Naive thymus-derived CD8-positive, alpha-beta T cell (primary cell): ENCODE measurements at places on chromosomes 12 and 14. TPM values are rescaled to one million over a fixed set of nuclear protein-coding genes. Genes with fewer than 3 reads are reported as not detected.

GRCh38 chr14:42624980-42625761 is 1018.5 kb downstream of the LRFN5 start:
- no peak overlapping the region for H3K27ac ChIP-seq
- DNase-seq, result no peak
- no peak overlapping the region for H3K4me3 ChIP-seq
- no peaks in the 10 kb centered on the region for H3K27me3 ChIP-seq
- no peaks in the 10 kb centered on the region for H3K4me1 ChIP-seq
- H3K36me3 ChIP-seq, result no peaks in the 10 kb centered on the region

GRCh38 chr12:131025939-131026702 is 72.4 kb downstream of the ADGRD1 start:
- peaks cover 13% of the 10 kb centered on the region for H3K27me3 ChIP-seq
- no peak for DNase-seq
- no peak overlapping the region for H3K4me3 ChIP-seq
- H3K27ac ChIP-seq, result no peak overlapping the region

DNA sequence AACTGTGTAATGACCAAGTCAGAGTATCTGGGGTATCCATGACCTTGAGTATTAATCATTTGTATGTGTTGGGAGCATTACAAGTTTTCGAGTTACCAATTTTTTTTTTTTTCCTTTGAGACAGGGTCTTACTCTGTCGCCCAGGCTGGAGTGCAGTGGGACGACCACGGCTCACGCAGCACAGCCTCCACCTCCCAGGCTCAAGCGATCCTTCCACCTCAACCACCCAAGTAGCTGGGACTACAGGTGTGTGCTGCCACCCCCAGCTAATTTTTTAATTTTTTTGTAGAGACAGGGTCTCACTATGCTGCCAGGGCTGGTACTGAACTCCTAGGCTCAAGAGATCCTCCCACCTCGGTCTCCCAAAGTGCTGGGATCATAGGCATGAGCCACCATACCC is 19.7 kb downstream of the SSH1 start:
- no peaks in the 10 kb centered on the region for H3K27me3 ChIP-seq
- H3K36me3 ChIP-seq, result peaks cover 19% of the 10 kb centered on the region

DNA sequence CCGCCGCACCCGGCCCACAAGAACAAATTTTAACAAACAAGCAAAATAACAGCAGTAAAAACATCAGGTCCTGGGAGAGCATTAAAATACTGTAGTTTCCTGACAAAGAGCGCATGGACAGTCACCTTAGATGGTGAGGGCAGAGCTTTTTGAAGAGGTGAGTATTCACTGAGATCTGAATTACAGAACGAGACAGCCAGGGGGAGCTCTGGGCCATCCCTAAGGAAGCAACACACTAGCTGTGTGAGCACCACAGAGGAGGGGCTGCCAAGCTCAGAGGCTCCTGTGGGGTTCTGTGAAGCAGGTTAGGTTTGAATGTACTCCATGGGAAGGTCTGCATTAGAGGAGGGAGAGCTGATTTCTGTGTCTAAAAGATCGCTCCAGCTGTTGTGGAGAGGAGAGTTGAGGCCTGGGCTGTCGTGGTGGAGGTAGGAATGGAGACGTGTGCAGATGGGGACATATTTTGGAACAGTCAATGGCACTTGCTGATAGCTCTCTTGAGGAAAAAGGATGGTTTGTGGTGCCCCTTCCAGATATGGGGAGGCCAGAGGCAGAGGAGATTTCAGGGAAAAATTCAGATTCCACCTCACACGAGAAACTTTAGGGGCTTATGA is 72.9 kb downstream of the TRAFD1 start:
- H3K27ac ChIP-seq, result peak overlapping the region; percentile 75
- H3K27me3 ChIP-seq, result no peaks in the 10 kb centered on the region
- peaks cover 10% of the 10 kb centered on the region for H3K36me3 ChIP-seq
- DNase-seq, result peak; percentile 35
- H3K4me3 ChIP-seq, result no peak overlapping the region

GRCh38 chr12:78790148-78790547 is 74.4 kb upstream of the SYT1 start:
- no peaks in the 10 kb centered on the region for H3K27me3 ChIP-seq
- DNase-seq, result no peak
- no peaks in the 10 kb centered on the region for H3K4me1 ChIP-seq

DNA sequence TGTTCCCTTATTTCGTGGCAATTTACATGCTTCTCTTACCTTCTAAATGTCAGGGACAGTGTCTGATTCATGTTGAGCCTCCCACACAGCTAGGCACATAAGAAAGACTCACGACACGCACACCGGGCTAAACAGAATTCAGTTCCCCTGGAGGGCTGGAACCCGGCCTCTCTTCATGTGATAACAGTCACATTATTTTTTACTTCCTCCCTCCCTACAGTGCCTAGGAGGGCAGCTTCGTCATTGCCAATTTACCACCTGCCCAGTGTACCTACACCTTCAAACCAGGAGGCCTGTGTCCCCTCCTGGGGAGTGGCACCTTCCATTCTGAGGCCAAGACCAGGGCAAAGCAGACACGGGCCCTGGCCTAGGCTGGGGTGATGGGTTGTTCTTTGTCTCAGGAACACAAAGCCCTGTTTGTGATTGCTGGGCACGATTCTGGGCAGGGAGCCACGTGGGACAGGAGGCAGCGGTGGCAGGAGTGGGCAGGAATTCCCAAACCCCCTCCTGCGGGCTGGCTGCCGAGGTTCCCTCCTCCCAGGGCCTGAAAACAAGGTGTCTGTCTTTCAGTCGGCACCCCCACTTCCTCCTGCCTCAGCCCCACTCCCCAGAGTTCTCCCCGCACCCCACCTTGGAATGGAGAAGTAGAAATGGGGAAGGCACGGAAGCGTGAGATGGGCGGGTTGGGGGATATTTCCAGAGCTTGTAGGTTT is 6.8 kb upstream of the RASAL1 start:
- DNase-seq, result no peak
- no peaks in the 10 kb centered on the region for H3K4me1 ChIP-seq
- no peak overlapping the region for H3K4me3 ChIP-seq
- no peaks in the 10 kb centered on the region for H3K36me3 ChIP-seq
- no peak overlapping the region for H3K27ac ChIP-seq
- no peaks in the 10 kb centered on the region for H3K27me3 ChIP-seq

DNA sequence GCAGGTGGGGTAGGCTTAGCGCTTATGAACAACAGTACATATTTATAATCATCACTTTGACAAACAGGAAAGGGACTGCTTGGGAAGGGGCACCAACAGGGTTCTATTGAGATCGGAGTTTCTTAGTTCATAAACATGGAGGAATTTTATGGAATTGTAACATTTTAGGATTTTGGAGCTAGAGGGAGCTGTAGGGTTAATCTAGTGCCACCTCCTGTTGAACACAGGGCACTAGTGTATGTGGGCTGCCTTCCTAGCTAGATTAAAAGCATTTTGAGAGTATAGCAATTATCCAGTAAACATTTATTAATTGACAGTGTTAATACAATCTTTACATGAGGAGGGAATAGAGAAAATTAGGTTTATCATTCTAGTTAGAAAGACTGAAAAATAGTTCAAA is 23.1 kb upstream of the TBC1D30 start:
- no peaks in the 10 kb centered on the region for H3K36me3 ChIP-seq
- H3K4me1 ChIP-seq, result no peaks in the 10 kb centered on the region
- H3K27me3 ChIP-seq, result peaks cover 18% of the 10 kb centered on the region
- no peak for DNase-seq
- no peak overlapping the region for H3K27ac ChIP-seq

GRCh38 chr12:114073076-114073475 is 107.0 kb upstream of the RBM19 start:
- no peak overlapping the region for H3K27ac ChIP-seq
- no peak for DNase-seq
- H3K4me3 ChIP-seq, result no peak overlapping the region

- no peak for DNase-seq
- no peaks in the 10 kb centered on the region for H3K27me3 ChIP-seq
- H3K36me3 ChIP-seq, result no peaks in the 10 kb centered on the region
- peaks cover 20% of the 10 kb centered on the region for H3K4me1 ChIP-seq
- no peak overlapping the region for H3K4me3 ChIP-seq
- no peak overlapping the region for H3K27ac ChIP-seq
Measured at GRCh38 chr12:51817027-51817953, 31.2 kb downstream of the FIGNL2 start.

DNA sequence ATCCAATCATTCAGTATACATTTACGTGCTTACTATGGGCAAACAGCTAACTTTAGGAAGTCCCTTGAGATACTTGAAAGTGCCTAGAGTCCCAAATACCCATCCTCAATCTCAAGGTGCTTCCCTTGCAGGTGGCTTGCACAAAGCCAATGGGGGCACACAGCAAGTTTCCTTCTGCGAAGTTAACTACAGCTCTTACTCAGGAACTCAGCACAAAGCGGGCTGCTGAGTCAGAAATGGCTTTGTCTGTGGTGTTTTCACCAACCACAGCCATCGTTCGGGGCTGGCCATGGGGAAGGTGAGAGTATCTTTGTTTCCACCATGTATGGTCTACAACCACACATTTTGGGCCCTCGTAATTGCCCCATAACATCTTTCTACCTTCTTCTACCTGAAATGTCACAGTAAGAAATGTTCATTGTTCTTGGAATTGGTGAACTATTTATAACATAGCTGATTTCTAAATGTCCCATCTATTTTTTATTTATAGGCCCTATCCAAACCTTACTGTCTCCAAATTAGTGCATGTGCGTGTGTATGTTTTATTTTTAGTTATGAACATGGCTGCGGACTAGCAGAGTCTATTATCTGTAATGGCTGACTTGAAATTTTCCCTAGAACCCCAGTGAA is 13.9 kb downstream of the MFAP5 start:
- H3K27ac ChIP-seq, result no peak overlapping the region
- no peak for DNase-seq
- no peak overlapping the region for H3K4me3 ChIP-seq

DNA sequence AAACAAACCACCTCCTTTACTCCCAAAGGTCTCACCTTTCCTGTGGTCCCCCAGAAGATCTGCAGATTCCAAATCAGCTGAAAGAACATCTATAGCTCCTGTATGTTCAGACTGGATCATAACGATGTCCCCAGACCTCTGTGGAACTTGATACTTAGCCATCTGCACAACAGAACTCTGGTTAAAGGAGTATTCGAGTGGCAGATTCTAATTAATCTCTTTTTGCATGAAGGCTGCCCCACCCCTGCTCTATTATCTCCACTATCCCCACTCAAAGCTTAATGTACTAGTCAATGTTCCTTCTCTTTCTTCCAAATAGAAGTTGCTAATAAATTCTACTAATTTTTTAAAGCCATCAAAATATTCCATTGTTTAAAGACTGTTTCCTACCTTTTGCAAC is 22.8 kb downstream of the GSTZ1 start:
- peaks cover 5% of the 10 kb centered on the region for H3K36me3 ChIP-seq
- no peak overlapping the region for H3K27ac ChIP-seq
- H3K4me1 ChIP-seq, result peaks cover 8% of the 10 kb centered on the region

GRCh38 chr14:68625366-68626090 is 167.3 kb downstream of the ZFP36L1 start:
- peaks cover 27% of the 10 kb centered on the region for H3K4me1 ChIP-seq
- H3K36me3 ChIP-seq, result no peaks in the 10 kb centered on the region
- H3K4me3 ChIP-seq, result no peak overlapping the region
- H3K27ac ChIP-seq, result no peak overlapping the region

DNA sequence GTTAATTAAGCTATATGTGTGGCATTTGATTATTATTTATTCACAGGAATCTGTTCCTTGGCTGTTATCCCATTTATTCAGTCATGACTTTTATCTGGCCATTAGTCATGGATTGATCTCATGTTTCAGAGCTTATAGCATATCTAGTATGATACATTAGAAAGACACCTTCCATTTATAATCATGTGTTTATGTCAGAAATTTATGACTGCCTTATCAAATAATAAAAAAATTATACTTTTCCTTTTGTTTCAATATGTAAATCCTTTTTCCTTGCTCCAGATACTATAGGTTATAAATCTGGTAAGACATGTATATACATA is 248.0 kb upstream of the PDE3A start:
- H3K27me3 ChIP-seq, result no peaks in the 10 kb centered on the region
- H3K4me3 ChIP-seq, result no peak overlapping the region
- DNase-seq, result no peak
- H3K4me1 ChIP-seq, result no peaks in the 10 kb centered on the region

DNA sequence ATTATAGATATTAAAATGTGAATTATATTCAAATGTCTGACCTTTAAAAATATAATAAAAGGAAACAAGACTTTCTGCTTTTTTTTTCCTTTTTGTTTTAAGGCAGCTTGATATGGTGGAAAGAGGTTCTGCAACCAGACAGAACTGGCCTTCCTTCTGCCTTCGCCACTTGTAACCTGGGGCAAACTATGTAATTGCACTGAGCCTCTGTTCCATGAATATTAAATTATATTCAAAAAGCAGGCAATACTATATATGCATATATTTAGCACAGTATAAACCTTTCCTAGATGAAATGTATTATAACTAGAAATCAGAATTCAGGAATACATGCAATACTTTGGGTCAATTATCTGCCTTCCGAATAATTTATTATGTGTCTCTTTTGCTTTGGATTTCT is 59.9 kb downstream of the ACSS3 start:
- H3K4me1 ChIP-seq, result no peaks in the 10 kb centered on the region
- DNase-seq, result no peak
- H3K27me3 ChIP-seq, result no peaks in the 10 kb centered on the region
- H3K27ac ChIP-seq, result no peak overlapping the region
- no peaks in the 10 kb centered on the region for H3K36me3 ChIP-seq

DNA sequence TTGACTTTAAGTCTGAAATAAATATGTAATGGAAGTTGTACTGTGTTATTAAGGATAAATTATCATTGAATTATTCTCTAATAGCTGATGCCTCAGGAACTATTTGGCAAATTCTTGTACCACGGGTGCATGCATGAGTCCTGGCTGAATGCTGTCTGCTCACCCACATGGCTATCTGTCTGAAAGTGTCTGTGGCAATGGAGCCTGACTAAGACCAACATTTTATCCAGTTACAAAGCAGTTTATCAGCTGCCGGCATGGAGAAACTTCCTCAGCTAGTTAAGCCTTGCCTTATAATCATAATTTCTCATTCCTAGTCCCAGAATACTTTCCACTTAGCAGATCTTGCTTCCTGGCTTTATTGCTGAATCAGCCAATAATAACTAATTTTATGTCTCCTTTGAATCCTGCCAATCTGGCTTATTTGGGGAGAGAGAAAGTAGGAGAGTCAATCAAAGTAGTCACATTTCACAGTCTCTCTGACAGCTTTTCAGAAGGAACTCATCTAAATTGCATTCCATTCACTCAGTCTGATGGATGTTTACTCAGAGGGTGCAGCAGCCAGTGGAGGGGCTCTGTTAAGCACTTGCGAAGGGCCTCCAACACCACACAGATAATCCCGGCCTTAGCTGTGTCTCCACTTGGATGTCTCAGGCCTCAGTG is 280.6 kb upstream of the CLEC14A start:
- H3K36me3 ChIP-seq, result no peaks in the 10 kb centered on the region
- no peaks in the 10 kb centered on the region for H3K27me3 ChIP-seq
- no peak overlapping the region for H3K27ac ChIP-seq
- H3K4me3 ChIP-seq, result no peak overlapping the region

Gene LYZ
- total RNA-seq, result 7.3 TPM

Gene ACSS3
- not detected for total RNA-seq

Gene PLEKHH1
- total RNA-seq, result 1.0 TPM

Gene CLEC4A
- total RNA-seq, result 1.4 TPM

Gene GPX2
- not detected for total RNA-seq

Gene SVOP
- not detected for total RNA-seq
